Substantia nigra (tissue), 51 donors: ENCODE measurements at places on chromosomes 12 and 14.

DNA sequence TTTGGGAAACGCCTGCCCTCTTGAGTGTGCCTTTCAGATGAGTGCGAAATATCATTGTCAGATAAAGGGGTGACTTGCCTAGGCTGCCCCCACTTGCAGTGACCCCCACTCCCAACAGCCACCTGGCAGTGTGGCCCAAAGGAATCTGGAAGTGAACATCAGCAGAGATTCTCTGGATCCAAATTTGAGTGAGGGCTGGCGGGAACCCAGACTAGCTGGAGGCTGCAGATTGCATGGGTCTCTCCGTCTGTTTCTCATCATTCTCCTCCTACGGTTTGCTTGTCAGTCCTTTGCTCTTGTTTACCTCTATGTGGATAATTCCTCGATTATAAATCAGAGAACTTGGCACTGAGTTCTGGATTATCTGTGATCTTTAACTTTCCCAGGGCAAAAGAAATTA is 280.8 kb downstream of the ZFP36L1 start:
- DNase-seq: no peak

DNA sequence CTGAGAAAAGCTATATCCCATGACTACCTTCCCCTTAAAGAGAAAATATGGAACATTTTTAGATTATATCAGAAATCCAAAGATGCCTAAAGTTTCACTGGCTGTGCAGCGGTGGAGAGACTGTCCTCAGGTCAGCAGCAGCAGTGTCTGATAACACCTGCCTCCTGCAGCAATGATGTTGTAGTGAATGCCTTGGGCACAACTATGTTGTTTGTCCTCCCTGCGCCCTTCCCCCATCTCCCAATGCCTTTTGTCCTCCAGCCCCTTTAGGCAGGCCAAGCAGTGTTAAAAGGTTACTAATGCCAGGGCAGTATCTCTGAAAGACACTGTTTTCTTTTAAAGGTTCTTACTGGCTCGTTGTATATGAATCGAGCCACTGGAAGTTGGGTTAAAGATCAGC is 13.2 kb downstream of the RTRAF start:
- no peak for DNase-seq

DNA sequence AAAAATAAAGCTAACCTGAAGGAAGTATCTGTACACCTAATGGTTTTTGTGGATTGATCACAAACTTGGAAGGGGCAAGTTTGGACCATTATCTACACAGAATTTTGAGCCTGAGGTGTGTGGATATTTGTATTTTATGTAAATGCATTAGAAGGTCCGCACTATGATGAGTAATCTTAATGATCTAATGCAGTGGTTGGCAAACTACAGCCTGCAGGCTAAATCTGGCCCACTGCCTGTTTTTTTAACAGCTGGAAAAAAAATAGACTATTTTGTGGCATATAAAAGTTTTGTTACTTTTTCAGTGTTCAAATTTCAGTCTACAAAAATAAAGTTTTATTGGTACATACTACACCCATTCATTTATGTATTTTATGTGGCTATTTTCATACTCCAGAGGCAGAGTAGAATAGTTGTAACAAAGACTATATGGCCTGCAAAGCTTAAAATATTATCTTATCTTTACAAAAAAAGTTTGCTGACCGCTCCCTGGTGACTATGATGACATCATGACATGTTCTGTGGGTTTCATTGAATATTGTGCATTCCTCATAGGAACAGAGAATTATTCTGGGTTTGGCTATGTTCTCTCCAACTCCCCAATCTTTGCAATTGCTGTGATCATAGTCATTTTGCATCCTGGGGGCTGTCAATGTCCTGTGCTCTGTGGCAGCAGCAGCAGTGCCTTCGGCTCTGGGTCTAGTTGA is 962.6 kb upstream of the FBXO33 start:
- no peak for DNase-seq

- DNase-seq: no peak
These were observed 6.4 kb upstream of the ASCL1 start for GRCh38 chr12:102950950-102951619.

DNA sequence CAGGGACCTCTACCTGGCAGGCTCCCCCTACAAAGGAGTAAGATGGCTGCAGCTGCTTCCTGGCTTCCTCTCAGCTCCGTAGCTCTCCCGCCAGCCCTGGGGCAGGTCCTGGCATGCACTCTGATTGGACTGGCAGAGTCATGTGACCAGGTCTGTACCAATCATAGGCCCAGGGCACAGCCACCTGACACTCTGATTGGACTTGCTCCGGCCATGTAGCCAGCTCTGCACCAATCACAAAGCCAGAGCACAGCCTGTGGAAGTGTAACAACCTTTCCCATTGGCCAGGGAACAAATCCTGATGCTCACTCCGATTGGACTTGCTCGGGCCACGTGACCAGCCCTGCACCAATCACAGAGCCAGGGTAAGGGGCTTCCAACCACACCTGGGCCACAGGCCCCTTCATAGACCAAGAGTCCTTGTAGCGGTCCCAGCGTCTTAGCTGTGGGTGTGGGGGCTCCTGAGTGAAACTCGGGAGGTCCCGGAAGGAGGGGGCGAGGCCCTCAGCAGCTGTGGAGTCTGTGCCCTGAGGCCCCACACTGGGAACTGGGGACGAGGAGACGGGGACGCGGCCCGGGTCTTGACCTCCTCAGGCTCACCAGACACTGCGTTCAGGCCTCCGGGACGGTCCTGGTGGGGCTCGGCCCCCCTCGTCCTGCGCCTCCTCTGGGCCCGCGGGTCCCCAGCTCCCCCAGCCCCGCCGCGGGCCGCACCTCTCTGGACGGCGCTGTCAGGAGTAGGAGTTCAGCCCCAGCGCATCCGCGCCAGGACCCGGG is 210.6 kb downstream of the ADGRD1 start:
- DNase-seq: no peak

- no peak for DNase-seq
These were observed 95.1 kb downstream of the CAND1 start for GRCh38 chr12:67364228-67364627.

- peak; percentile 60 for DNase-seq
These were observed at the start of gene ARHGEF40 for GRCh38 chr14:21070083-21070609. ARHGEF40 (plus strand) TSS chr14:21070304; CDS start chr14:21070397, 93 bp downstream.

DNA sequence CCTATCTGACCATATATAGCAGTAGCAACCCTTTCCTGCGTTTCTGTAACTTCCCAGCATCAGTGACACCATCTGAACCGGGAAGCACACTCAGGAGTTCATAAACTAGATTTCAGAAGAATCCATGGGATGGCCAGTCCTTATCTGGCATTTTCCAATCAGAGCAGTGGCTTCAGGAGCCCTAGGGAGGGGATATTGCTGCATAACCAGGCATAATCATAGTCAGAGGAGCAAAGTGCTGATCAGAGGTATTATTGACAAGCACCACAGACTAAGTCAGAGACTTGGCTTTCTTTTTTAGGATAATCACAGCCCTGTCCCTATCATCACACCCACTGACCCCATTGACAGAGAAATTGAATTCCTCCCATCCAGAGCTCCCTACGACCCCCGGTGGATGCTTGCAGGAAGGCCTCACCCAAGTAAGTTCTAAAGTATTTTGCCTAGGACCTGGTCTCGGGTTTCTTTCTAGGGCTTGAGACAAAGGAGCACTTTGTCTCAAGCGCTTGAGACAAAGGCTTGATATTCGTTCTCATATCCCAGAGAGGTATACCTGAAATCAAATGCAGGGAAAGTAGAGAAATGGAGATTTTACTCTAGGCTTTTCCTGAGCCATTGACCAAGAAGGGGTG is 55.1 kb downstream of the FOXN4 start:
- no peak for DNase-seq

- DNase-seq: peak; percentile 67
These were observed 3.4 kb downstream of the TAMALIN start for GRCh38 chr12:52010152-52010622.

DNA sequence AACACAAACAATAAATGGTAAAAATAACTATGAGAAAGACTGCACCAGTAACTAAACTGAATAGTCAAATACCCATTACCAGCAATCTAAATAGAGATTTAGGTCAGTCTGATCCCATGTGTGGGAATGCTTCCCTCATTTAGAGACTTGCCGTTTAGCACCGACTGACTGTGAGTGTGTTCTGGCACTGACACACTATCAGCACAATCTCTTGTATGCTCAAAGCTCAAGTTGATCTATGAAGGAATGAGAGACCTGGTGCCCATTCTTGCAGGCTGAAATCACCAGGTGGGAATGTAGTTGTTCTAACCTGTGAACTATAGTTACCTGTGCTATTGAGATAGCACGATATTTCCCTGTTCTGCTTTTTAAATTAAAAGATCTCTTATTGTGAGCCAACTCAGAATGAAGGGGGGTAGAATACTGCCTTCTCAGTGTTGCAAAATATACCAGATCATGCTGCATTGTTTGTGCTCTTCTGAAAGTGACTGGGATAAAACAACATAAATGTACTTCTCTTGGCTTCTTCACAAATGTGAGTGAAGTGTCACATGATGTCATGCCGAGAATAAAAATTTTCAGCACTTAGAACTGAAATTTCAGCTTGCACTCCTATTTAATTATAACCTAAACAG is 99.6 kb downstream of the LIN7A start:
- DNase-seq: no peak

DNA sequence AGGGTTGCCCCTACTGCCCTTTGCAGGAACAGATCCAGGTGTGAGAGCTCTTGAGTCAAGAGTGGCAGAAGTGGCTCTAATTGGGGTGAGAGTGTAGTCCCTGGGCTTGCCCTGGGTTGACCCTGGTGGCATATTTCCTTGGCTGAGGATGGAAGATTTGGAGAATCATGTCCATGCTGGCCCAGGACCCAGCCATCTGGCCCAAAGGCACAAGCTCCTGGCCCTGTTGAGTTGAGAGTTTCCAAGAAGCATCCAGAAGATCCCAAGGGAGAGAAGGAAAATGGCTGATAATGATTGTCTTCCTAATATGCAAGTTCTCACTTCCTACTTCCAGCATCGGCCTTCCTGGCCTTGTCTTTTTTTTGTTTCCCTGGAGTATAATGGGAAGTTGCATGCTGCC is 55.5 kb upstream of the SRSF5 start:
- DNase-seq: no peak

GRCh38 chr14:45298423-45299117 is 45.6 kb upstream of the MIS18BP1 start:
- no peak for DNase-seq

DNA sequence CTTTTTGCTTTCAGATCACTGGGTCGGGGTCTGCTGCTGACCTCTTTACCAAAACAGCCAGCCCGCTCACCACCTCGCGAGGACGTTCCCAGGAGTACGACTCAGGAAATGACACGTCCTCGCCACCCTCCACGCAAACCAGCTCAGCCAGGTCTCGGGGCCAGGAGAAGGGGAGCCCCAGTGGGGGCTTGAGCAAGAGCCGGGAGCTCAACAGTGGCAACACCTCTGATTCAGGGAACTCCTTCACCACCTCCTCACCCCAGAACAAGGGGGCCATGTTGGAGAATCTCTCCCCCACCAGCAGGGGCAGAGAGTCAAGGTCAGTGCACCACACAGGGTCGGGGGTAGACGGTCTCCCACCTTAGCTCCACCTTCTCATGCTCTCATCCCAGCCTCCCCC is 33.4 kb upstream of the HSPB8 start:
- DNase-seq: no peak

- DNase-seq: no peak
These were observed 433.6 kb downstream of the AEBP2 start for GRCh38 chr12:19872621-19873540.

DNA sequence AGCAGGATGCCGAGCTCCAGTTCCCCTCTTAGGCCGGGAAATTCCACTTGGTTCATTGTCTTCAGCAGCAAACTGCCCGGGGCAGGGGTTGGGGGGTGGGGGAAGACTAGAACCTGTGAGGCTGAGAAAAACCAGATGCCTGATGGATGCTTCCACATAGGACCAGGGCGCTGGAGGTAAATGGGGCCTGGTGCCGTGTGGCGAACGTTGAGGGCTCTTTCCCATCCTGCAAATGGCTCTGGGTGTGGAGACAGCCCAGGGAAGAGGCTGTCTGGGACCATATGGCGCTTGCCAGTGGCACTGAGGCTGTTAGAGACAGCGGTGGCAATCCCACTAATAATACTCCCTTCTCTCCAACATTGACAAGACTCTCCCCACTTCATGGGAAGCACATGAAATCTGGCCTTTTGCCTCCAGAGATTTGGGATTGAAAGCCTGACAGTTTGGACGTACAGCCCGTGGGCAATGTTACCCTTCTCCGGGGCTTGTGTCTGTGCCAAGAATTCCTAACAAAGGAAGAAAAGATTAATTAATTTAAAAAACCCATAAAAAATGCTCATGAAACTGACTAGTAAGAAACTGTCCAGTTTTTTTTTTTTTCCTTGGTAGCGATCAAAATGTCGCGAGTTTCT is 44.5 kb downstream of the MAP1LC3B2 start:
- no peak for DNase-seq
